Germinal center (tissue), 1 donor: ENCODE measurements at places on chromosomes 12 and 14.

DNA sequence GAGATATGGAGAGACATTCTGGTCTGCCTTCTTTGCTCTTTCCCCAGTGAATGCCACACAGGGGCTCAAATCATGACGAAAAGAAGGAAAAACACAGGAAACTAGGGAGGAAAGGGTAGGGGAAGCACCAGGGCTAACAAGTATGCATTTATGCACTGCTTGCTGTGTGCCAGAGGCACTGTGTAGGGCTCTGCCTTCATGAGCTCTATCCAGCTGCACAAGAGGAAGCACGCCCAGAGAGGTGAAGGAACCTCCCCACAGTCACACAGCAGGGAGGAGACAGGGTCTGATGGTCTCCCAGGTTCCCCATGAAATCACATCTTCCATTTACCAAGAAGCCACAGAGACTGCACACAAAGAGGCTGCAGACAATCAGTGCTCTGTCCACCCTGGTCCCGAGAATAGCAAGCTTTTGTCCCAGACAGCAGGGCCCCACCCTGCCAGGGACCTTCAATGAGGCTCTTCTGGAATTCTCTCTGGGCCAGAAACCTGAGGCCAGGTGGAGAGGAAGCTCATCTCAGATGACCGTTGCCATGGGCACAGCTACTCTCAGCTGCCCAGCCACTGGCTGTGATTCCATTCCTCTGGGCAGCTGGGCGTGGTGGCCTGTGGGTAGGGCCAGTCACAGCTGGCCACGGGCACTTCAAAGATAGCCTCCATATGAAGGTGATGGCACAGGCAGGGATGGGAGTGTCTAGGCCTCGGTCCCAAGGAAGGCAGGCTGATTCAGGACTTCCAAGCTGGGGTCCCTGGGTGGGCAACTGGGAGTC is 7.3 kb upstream of the TRPV4 start:
- DNase-seq = no peak

- no peak for DNase-seq
These were observed 23.8 kb upstream of the TBC1D30 start for GRCh38 chr12:64800640-64801039.

DNA sequence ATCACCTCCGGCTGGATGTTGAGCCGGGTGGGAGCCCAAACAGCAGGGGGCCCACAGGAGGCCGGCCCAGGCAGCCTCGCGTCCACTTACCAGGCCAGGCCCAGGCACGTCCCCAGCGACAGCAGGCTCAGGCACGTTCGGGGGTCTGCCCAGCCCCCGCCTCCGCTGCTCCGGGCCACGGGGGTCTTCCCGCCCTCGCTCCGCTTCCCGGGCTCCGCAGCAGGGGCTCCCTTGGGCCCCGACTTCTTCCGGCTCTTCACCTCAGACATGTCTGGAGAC is 216 bp downstream of the IKBIP start:
- DNase-seq = no peak

GRCh38 chr14:95503365-95504134 is 12.9 kb downstream of the SYNE3 start:
- DNase-seq = no peak

DNA sequence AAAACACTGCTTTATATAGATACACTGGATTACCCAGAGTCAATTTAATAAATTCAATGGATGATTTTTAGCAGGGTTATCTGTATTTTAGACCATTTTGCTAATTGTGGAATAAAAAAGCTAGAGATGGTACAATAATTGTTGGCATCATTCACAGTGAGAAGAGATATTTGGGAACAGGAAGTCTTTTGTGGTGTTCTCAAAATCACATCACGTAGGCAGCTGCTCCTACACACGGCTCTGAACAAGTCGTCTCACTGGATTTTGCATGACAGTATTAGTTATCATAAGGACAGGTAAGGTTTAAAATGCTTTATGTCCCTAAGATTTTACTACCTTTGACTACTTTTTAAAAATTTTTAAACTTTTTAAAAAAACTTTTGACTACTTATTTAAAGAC is 52.0 kb downstream of the PAPLN start:
- DNase-seq = no peak

- DNase-seq = no peak
These were observed 54.8 kb upstream of the DYRK2 start for GRCh38 chr12:67593461-67594330.

- no peak for DNase-seq
These were observed 11.0 kb upstream of the MLXIP start for GRCh38 chr12:122067548-122067947.

DNA sequence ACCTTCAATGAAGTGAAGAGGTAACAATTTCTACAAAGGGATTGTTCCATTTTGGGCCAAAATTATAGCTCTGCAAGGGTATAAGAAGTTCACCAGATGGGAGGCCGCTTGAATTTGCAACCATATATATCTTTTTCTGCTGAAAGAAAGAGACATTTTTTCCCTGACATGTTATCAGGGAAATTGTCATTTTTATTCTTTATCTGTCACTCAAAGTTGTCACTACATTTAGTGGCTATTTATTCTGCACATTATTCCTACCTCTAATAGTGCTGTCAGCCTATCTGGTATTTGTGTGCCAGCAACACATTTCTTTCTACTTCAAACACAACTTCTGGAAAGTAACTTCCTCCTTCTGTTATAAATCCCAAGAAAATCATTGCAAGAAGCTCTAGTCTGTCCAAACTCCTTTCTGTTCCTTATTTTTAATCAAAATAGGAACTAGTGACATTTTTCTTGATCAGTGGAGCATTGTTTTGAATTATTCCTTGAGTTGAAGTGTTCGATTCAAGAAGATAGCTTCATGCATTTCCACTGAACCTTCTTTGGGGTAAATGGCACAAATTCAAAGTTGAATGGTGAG is 137.9 kb upstream of the ATP2B1 start:
- no peak for DNase-seq

DNA sequence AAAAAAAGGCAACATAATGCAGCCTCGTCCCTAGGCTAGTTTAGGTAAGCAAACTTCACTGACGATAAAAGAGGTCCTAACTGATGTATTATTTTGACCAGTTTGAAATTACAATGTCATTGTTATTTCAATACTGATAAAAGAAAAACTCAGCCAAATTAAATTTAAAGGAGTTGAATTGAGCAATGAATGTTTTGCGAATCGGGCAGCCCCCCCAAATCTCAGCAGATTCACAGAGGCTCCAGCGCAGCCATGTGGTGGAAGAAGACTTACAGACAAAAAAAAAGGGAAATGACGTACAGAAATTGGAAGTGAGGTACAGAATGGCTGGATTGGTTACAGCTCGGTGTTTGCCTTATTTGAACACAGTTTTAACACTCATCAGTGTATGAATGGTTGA is 8.2 kb upstream of the LDHB start:
- DNase-seq = no peak

DNA sequence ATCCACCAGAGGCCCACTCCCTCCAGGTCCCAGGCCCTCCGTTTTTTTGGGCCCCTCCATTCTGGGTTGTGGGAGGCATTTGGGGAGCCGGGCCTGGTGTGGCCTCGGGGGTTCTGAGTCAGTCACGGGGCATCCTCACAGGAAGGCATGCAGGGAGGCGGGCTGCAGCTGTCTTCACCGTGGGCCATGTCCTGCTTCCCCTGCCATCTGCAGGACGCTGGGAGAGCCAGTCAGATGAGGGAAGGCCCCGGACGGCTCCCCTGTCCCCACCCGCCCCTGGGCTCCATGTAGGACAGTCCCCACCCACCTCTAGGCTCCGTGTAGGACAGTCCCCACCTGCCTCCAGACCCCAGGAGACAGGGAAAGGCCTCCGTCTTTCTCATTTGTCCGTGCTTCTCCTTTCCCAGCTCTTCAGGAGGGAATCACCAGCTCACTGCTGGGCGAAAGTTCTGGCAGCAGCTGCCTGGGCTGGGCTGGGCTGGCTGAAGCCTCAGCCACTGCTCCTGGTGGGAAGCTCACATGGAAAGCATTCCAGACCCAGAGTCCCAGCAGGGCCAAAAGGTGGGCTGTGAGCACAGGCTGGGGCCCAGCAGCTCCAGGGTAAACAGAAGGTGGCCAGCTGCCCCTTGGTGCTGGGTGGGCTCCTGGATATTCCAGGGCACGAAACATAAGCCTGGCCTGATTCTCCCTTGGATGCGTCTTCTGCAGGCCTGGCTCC is 217.8 kb downstream of the KIF26A start:
- DNase-seq = no peak

DNA sequence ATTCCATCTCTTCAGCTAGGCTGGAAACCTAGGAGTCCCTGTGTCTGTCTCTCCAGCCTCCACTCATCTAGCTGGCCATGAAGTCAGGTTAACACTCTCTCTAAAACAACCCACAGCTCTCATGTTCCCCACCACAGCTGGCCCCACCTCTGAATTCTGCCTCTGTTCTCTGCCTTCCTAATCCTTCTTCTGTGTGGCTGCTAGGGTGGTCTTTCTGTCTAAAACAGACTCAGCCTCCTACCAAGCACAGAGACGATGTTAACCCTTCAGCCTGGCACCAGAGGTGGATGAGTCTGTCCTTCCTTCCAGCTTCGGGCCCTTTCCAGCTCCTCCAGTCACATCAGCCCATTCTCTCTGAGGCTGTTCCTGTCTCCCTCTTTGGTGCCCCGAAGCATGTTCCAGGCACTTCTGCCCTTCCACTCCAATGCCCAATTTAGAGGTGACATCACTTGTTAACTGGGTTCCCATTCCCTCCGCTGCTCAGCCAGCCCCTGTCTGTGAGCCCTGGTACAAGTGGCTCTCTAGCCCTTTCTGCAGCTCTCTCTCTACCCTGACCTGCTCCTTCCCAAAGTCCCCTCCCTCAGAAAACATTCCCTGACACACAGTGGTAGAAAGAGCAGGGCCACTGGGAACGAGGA is 9.1 kb downstream of the FIGNL2 start:
- no peak for DNase-seq

DNA sequence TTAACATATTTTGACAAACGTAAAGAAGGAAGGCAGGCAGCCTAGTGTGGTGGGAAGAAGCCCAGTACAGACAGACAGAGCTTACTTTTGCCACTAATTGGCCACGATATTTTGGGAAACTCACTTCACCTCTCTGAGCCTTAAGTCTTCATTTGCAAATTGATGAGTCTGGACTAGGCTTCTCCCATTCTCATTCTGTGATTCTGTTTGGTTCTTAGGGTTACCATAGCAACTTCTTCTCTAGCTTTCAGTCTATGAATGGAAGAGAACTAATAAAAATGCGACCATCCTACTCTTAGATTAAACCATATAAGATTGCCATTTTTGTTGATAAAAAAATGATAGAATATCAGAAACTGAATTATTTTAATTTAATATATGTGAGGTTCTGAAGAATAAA is 210.5 kb downstream of the SNAPC1 start:
- no peak for DNase-seq

GRCh38 chr14:73764406-73765280 is 50.5 kb upstream of the PNMA1 start:
- no peak for DNase-seq

- no peak for DNase-seq
These were observed 61.0 kb downstream of the PPM1A start for GRCh38 chr14:60309867-60310552.

DNA sequence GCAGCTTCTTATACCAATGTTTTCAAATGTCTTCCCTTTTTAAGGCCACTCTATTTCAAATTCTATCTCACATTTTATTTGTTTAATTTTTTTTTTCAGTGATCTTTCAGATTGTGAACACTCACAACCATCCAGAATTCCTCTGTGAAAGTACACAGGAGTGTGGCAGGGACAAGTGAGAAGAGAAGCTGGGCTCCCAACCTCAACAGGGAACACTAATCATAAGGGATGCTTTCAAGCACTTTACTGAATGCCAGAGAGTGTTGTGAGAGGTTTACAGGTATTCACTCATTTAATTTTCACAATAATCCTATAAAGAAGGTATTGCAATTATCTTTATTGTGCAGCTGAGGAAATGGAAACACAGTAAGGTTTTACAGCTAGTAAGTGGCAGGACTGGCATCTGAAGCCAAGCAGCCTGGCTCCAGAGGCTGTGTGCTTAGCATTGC is 60.1 kb upstream of the PYGL start:
- DNase-seq = no peak

DNA sequence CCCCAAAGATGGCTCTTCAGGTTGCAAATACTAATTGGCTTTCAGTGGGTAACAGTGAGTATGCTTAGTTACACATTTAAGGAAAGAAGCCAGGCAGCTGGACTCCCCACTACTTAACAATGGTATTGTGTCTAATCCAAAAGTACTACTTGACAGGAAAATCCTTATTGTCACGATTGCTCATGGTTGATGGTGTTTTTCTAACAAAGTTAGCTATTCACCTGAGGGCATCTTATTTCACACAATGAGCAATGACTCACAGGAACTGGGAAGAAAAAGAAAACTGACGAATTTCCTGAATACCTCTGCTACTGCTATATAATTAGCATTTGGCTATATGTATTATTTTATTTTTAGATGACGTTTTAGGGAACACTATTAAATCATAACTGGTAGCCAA is 33.4 kb upstream of the ALG10 start:
- DNase-seq = no peak

GRCh38 chr14:30957813-30958370 is 67.6 kb upstream of the AP4S1 start:
- DNase-seq = no peak

- DNase-seq = no peak
These were observed 72.2 kb downstream of the DENND5B start for GRCh38 chr12:31518680-31519227.

GRCh38 chr12:43105426-43105981 is 446.5 kb downstream of the ADAMTS20 start:
- DNase-seq = no peak

DNA sequence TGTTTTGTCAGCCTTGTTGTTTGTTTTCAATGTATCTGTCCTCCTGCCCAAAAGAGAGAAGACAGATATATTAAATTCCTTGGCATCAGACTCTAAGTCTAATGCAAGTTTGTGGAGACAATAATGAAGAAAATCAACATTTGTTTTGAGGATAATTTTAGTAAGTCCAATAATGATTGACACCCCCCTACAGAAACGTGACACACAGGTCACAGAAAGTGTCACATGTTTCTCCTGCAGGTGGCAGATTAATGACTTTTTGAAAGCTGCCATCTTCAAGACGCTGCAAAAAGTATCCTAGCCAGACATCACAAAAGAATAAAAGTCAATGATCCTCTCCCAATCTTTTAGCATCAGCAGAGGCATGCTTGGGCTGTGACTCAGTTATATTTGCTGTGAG is 378.8 kb upstream of the TMPO start:
- DNase-seq = no peak

- DNase-seq = no peak
These were observed 50.9 kb upstream of the TRAF3 start for GRCh38 chr14:102726191-102726949.

GRCh38 chr14:100825713-100826331 is at the start of gene MEG3:
Gene MEG3 (plus strand): TSS chr14:100826118.
- DNase-seq = no peak

GRCh38 chr12:44077294-44077693 is 241.4 kb downstream of the TMEM117 start:
- DNase-seq = no peak

GRCh38 chr12:2412305-2412643 is 359.5 kb downstream of the CACNA1C start:
- DNase-seq = no peak

GRCh38 chr12:93425736-93426411 is 15.9 kb downstream of the UBE2N start:
- peak; percentile 31 for DNase-seq

GRCh38 chr12:14410841-14411569 is 45.5 kb downstream of the ATF7IP start:
- no peak for DNase-seq

GRCh38 chr14:88488081-88488480 is 66.7 kb downstream of the PTPN21 start:
- no peak for DNase-seq

GRCh38 chr12:58513852-58514251 is 406.5 kb downstream of the LRIG3 start:
- DNase-seq = no peak
